ENCODE measurements at places on chromosomes 11 and 22. TPM values are rescaled to one million over a fixed set of nuclear protein-coding genes. Genes with fewer than 3 reads are reported as not detected.
A peak's percentile ranks its signal among the peaks of the same experiment; 100 is the strongest.

SHISAL1 gene
- 8.2 TPM for total RNA-seq

ACR gene
- total RNA-seq, result not detected

DNA sequence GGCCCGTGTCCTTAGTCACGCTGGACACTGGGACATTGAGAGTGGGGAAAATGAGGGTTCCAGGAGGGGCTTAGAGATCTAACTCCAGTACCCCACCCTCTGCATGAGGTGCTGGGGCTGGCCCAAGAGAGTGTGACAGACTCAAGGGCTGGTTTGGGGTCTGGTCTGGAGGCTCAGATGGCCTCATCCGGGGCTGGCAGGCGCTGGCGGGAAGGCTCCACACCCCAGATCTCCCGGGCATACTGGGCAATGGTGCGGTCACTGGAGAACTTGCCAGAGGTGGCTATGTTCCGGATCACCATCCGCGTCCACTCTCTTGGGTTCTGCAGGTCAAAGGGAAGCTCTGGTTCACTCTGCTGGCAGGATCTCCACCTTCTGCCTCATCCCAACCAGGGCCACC lies 2.5 kb upstream of the RASGRP2 start:
- no peak for DNase-seq

- no peak for DNase-seq
These were observed 52.8 kb downstream of the WNT11 start for GRCh38 chr11:76153571-76153923.

GRCh38 chr22:42844756-42845155 lies 12.3 kb downstream of the ARFGAP3 start:
- DNase-seq, result no peak

DNA sequence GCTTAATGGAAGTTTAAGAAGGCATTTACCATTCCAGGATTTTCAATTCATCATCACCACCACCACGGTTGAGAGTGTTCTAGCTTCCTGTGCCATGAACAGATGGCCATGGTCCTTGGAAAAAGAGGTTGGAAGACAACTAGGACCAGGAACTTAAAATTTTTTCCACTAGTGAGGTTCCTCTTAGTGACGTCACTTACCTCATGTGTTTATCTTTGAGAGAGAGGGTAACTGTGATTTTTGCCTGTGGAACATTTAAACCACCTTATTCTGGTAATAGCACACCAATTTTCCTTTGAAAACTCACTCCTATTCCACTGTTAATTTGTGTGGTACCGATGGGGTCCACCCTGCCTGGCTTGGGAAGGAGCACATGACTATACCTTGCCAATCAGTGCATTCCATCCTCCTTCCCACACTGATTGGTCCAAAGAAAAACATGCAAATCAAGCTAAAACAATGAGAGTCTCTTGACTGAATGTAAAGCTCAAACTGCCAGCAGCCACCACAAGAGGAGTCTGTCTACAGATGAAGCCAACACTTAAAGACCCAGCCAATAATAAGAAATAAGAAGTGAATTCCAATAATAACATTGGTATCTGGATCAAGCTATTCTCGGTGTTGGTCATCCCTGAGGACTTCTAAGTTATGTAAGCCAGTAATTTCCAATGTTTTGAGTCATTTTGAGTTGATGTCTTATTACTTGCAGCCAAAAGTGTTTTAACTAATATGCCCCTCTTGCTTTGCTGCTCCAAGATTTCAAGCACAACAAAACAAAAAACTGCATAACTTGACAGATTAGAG lies 111.8 kb downstream of the MPPED2 start:
- no peak for DNase-seq

DNA sequence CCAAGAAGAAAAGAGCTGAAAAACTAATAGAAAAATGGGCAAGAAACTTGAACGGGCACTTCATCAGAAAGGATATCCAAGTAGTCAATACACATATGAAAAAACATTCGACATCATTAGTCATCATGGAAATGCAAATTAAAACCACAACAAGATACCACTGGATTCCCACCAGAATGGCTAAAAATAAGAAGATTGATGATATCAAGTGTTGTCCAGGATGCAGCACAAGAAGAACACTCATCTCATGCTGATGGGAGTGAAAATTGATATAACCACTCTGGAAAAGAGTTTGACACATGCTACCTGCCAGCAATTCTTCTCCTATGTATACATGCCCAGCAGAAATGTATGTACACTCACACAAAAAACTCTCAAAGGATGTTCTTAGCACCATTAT lies 26.9 kb upstream of the SCUBE2 start:
- DNase-seq, result no peak

GRCh38 chr11:46050662-46051061 lies 70.6 kb downstream of the PHF21A start:
- DNase-seq, result peak; percentile 15

All from spinal cord (tissue), 10 donors.